AG08396 (cell line): ENCODE measurements at places on chromosomes 5 and 9.

DNA sequence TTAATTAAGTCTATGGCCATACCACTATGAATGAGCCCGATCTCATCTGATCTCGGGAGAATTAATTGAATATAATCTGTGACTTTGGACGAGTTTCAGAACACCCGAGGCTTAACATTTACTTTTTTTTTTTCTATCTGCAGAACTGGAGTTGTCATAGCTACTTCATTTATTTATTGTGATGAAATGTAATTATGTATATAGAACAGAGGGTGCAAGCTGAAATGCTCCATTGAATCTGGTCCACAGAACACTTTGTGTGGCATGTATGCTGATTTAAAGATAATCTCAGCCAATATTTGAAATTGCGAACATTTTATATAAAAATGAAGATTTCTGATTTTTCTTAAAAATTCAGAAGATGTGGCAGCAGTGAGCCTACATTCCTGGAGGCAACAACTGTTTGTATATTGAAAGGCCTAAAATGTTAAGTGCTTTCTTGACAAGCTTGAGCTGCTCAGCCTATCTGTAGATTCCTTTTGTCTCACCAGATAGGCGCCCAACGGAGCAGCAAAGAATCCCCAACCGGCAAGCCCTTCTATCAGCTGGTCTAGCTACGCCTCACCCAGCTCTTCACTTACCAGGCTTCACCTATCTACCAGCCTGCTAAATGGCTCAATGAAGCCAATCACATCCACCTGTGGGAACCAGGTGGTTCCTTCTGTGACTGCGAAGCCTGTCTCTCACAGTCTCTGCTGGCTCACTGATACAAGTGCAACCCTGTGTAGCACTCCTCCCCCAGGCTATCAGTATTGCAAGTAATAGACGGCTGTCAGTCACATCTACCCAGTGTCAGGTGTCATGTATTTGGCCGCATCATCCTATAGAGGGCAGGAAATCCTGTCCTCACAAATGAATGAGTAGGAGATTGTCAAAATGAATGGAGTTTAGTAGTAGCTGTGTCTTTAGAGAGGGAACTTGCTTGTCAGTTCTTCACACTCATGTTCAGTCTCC lies 170.6 kb upstream of the MRPS30 start:
- DNase-seq, result no peak

GRCh38 chr9:114958021-114958843 lies 27.8 kb upstream of the TNFSF8 start:
- no peak for DNase-seq

DNA sequence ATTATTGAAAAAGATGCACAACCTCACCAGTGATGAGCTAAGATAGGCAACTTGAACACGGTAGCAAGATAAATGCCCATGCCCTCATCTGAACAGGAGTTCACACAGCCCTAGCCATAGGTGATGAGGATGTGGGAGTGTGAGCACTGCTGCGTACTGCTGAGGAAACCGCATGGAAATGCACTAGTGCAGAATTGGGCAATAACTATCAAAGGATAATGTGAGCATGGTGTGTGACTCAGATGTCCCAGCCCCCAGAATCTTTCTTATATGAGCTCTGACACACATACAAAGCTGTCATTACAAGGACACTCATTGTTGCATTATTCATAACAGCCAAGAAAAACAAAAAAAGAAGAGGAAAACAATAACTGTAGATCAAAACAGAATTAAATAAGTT lies 521.2 kb downstream of the IRX1 start:
- DNase-seq, result no peak

GRCh38 chr5:10827571-10827970 lies 66.5 kb upstream of the DAP start:
- no peak for DNase-seq

DNA sequence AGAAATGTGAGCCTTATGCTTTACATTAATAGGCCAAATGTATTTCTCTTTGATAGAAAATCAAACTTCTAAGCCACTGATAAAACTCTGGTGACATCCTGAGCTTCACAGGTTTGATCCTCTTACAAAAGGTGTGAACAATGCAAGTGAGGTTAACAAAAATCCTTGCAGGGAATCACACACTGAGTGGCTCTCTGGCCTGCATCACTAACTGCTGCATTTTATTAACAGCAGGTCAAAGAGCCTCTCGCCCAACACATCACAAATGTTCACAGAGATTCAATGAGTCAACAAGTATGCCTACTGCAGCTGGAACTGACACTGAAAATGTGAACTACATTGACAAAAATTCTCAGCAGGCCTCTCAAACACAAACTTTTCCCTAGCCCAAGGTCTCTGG lies 122.3 kb downstream of the SEMA5A start:
- DNase-seq, result peak; percentile 22
